Testis (tissue), 5 donors: ENCODE measurements at places on chromosomes 11 and 22. TPM values are rescaled to one million over a fixed set of nuclear protein-coding genes. Genes with fewer than 3 reads are reported as not detected.

GRCh38 chr11:114066046-114066648 is 6.6 kb downstream of the ZBTB16 start:
- DNase-seq = no peak

DNA sequence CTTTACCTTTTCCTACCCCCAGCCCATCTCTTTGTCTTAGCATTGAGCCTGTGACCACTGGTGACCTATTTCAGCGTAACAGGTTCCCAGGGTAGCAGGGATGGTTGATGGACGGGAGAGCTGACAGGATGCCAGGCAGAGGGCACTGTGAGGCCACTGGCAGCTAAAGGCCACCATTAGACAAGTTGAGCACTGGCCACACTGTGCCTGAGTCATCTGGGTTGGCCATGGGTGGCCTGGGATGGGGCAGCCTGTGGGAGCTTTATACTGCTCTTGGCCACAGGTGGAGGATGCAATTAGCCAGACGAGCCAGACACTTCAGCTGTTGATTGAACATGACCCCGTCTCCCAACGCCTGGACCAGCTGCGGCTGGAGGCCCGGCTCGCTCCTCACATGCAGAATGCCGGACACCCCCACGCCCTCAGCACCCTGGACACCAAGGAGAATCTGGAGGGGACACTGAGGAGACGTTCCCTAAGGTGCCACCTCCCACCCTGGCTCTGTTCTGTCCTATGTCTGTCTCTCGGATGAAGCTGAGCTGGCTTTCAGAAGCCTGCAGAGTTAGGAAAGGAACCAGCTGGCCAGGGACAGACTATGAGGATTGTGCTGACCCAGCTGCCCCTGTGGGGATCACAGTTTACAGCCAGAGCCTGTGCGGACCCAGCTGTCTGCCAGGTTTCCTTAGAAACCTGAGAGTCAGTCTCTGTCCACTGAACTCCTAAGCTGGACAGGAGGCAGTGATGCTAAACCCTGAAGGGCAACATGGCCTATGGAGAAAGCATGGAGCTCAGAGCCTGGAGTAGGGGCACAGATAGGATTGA is 29.8 kb downstream of the PIK3IP1 start:
- DNase-seq = no peak

DNA sequence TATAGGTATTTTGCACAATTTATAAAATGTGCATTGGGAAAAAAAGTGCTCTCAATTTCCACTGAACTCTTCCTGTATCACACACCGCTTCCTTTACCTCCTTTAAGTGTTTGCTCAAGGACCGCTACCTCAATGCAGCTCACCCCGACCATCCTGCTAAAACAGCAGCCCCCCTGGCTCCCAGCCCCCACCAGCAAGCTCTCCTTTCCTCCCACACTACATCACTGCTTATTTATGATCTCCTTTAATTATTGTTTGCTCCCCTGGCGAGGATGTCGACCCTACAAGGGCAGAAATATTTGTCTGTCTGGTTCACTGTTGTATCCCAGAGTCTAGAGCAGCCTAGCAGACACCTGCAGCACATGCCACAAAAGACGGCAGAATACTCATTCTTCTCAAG is 10.0 kb downstream of the SHANK2 start:
- DNase-seq = no peak

DNA sequence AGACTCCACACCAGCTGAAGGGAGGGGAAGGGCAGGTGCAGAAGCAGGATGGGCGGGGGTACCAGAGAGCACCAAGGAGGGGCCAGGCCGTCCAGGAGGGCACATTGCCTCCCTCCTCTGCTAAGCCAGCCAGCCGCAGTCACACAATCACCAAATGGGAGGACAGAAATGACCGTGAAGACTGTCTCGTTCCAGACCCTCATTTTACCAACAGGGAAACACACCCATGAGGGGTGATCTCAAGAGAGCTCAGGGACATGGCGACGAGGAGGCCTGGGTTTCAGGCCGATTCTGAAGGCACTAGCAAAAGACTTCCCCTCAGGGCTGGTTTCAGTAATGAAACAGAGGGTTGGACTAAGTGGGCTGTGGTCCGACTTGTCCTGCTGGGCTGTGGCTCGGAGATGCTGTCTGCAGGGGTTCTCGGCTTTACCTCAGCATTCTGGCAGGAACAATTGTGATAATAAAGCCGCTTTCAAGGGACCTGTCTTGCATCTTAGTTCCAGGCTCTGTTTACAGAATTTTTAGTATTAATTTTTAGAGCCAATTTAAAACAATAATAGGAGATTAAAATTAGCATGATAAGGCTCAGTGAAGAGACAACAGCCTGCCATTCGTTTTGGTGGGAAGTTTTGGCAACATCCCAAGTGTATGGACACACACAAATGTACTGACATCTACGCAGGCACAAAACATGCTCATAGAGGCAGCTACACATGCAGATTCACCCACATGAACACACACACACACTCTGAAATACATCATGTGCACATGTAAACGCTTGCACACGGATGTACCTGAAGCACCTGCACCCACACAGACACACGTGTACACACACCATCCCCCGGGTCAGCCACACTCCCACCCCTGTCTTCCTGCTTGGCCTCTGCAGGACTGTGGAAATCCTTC is 2.0 kb upstream of the B3GAT1 start:
- no peak for DNase-seq

DNA sequence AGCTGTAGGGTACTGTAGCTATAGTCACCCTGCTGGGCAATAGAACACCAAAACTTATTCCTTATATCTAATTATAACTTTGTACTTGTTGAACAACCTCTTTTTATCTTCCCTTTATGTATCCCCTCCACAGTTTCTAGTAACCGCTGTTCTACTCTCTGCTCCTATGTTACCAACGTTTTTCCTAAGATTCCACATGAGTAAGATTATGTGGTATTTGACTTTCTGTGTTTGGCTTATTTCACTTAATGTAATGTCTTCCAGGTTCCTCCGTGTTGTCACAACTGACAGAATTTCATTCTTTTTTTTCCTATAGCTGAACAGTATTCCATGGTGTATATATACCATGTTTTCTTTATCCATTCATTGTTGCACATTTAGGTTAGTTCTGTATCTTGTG is 258.4 kb downstream of the DYNC2H1 start:
- no peak for DNase-seq

GRCh38 chr11:118295815-118296454 is 8.6 kb upstream of the CD3E start:
- no peak for DNase-seq

DNA sequence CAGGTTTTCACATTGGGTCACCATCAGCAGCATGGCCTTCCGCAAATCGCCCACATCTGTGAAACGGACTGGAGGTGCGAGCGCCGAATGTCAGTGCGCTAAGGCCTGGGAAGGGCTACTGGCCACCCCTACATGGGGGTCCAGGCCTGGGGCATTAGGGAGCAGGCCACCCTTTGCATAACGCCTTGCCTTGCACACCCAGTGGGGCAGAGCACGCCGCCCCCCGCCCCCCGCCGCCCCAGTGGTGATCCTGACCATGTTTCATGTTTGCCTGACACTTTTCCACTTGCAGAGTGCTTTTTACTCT is 2.6 kb downstream of the GRK2 start:
- no peak for DNase-seq

GRCh38 chr11:25876456-25876965 is 455.4 kb upstream of the ANO3 start:
- no peak for DNase-seq

- no peak for DNase-seq
Observed at GRCh38 chr11:103610435-103610834, 426.0 kb upstream of the DDI1 start.

DNA sequence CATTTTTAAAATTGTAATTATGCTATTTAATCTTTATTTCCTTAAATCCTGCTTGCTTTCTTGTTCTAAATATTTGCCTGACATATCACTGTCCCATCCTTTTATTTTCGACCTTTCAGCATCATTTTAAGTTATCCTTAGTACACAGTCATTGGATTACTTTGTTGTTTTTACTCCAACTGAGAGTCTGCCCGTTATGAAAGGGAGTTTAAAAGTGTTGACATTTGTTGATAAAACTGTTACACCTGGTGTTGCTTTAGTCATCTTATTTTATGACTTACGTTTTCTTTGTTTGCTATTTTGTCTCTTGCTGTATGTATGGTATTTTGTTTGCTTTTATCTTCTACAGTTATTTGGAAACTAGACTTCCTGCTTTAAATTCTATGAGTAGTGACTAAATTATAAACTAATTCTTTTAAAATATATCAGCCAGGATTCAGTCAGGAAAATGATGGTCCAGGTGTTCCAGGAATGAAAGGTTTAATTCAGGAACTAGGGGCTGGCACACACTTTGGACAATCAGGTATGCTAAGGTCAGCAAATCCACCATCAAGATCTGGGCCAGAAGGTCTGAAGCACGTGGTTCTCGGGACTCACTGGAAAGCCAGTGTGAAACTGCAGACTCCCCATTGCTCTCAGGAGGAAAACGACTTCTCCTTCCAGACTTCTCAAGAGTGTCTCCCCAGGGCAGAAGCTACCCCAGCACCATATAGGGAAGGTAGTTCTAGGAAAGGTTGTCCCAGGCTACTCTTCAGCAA is 86.0 kb downstream of the RASSF10 start:
- DNase-seq = no peak

- no peak for DNase-seq
Observed at GRCh38 chr22:27133681-27134314, 476.4 kb downstream of the MIAT start.

- peak; percentile 83 for DNase-seq
Observed at GRCh38 chr11:5123802-5124521, 14.2 kb downstream of the OR52A5 start.

DNA sequence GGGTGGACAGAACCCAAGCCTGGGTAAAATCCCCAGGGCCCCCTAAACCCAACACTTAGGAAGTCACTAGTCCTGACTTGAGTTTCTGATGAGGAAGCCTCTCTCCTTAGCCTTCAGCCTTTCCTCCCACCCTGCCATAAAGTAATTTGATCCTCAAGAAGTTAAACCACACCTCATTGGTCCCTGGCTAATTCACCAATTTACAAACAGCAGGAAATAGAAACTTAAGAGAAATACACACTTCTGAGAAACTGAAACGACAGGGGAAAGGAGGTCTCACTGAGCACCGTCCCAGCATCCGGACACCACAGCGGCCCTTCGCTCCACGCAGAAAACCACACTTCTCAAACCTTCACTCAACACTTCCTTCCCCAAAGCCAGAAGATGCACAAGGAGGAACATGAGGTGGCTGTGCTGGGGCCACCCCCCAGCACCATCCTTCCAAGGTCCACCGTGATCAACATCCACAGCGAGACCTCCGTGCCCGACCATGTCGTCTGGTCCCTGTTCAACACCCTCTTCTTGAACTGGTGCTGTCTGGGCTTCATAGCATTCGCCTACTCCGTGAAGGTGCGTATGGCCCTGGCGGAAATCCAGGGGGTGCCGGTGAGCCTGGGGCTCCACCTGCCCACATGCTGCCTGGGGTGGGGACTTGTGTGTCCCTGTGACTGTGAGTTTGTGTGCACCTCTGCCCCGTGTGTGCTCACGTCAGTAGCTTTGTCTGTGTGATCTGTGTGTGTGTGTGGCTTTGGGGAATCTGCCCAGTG is at the start of gene IFITM1:
Gene IFITM1, plus strand, starts transcription at position 254 of the 767 bp plus-strand sequence. Its CDS starts 131 bp downstream, at position 385.
- peak; percentile 63 for DNase-seq

DNA sequence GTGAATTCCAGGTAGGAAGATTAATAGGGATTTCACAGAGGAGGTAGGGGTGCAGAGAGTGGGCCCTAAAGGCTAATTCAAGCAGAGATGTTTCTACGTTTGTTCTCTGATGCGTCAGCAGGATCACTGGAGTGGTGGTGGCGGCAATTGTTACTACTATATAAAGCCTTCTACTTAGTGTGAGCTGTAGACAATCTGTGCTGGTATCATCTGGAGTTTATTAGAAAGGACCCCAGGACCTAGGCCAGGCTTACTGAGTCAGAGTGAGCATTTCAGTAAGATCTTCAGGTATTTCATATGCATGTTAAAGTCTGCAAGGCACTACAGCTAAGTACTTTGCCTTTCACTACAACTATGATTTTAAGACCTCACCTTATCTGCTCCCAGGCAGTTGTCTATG is 59.5 kb downstream of the USP35 start:
- DNase-seq = no peak

- DNase-seq = no peak
Observed at GRCh38 chr22:42862045-42862734, 5.1 kb upstream of the ARFGAP3 start.

DNA sequence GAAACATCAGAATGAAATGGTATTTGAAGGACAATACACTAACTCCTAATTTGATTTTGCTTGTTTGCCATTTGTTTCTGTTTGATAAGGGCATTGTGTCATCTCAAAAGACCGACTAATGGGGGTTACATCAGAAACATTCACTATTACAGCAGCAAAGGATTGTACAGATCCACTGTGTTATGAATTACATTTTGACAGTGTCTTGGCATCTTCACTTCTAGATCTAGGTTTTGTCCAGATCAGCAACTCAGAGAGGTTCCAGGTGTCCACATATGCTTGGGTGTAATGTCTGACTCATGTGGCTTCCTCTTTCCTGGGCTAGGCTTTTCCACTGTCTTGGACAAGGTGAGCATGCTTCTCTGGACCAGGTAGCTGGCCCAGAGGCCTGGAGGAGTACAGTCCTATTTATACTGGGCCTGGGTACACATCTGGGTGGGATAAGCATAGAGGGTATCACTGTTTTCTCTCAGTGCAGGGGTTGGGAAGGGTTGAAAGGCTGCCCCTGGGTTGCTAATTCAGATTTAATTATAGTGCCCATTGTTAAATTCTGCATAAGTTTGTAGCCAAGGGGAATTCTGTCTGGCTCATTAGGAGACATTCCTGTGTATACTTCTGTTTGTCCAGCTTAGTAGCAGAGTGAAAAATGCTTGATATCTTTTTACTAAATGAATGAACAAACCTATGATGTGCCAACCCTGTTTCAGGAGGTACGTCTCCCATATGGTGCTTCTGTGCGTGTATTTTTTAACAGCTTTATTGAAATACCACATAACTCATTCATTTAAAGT is 23.8 kb downstream of the DDI1 start:
- no peak for DNase-seq

GRCh38 chr11:35811783-35812182 is 132.1 kb upstream of the LDLRAD3 start:
- DNase-seq = peak; percentile 27

DNA sequence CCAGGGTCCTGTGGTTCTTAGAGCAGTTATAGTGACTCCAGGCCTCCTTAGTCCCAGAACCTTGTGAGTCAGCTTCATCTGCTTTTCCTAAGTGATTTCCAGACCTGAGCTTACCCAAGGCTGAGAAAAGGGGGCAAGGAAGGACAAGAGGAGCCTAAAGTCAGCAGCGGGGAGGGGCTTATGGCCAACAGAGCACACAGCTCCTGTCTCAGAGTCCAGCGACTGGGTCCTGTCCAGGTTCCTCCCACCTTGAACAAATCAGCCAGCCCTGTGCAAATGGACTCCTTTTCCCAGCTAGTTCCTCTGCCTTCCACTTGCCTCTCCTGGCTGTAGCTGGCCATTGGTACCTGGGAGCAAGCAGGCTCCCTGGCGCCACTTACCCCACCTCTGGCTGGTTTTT is 10.9 kb downstream of the BACE1 start:
- DNase-seq = no peak

ZBTB16 gene
- 11.4 TPM for polyA plus RNA-seq

OR5A1 gene
- polyA plus RNA-seq = 0.21 TPM

KRTAP5-11 gene
- not detected for polyA plus RNA-seq

ALX4 gene
- 0.58 TPM for polyA plus RNA-seq

ELFN2 gene
- polyA plus RNA-seq = 4.8 TPM

H19 gene
- polyA plus RNA-seq = 328 TPM

KRTAP5-1 gene
- not detected for polyA plus RNA-seq

LYVE1 gene
- 24.1 TPM for polyA plus RNA-seq

FGF4 gene
- polyA plus RNA-seq = 0.28 TPM

FEN1 gene
- 27.3 TPM for polyA plus RNA-seq

MS4A7 gene
- 8.9 TPM for polyA plus RNA-seq

TAF10 gene
- polyA plus RNA-seq = 389 TPM

RGL4 gene
- 10.1 TPM for polyA plus RNA-seq

CYTH4 gene
- 6.8 TPM for polyA plus RNA-seq
